ENCODE measurements at places on chromosomes 3 and 15.

DNA sequence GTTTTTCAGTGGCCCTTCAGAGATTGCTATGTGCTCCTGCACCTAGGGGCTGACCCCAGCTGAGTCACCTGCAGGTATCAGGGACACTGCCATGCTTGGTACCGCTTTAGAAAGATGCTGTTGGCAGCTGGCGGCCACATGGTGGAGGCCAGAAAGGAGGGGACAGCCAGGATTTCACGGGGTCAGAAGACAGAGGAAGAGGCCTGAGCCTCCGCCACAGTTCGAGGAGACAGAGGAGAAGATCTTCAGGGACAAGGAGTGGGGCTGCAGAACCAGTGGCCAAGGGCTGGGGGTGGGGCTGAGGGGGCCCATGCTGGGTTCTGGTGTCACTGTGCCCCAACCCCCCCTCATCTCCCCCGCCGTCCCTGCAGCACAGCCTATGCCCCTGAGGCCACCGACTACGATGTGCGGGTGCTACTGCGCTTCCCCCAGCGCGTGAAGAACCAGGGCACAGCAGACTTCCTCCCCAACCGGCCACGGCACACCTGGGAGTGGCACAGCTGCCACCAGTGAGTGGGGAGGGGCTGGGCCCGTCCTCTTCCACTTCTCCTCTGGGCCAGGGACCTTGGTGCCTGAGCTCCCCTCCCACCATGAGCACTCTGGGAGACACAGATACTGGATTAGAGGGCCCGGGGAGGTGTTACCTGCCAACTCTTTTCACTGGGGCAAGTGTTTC lies 19.9 kb downstream of the LOXL1 start:
- no peak for DNase-seq

DNA sequence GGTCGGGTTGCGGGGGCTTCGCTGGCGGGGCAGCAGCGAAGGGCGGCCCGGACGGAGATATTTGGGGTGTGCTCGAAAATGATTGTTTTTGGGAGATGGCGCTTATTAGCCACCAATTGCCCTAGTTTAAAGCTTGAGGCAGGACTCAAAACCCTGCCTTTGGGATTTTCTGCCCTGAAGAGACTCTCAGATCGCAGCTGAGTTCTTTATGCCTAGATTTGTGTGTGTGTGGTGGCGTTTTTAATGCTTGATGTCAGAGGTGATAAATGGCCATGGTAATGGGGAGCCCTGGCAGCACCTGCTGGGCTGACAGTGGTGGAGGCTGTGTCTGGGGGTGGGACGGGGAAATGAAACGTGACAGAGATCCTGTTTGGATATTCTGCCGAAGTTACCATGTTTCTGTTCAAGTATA lies 604 bp downstream of the KCTD6 start:
- DNase-seq: peak; percentile 53

DNA sequence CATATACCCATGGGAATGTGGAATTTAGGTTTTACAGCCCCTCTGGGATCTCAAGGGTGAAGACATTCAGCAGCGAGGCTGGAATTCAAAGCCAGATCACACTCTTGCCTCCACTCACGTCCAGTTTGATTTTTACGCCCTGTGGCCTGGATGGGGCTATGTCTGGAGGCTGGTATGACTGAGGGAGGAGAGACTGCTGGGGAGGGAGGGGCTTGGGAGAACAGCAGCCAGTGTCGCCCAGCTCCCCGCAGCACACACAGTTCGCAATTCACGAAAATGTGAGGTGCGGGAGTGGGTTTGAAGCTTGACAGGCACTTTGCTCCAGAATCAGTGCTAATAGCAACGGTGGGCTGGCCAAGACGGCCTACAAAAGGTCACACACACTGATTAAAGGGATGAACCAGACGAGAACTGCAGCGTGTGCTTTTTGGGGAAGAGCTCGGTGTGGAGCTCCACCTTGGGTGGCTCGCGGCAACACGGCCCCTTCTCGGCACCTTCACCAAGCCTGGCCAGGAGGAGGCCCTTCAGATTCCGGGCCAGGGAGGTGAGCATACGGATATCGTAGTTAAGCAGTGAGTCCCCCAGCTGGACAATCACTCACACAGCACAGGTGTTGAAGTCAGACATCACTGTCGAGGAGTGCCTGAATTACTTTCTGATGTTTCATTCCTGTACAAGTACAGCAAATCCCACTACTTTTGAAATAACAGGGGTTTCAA lies 16.4 kb downstream of the EHD4 start:
- DNase-seq: no peak

GRCh38 chr3:170350515-170351413 lies 6.8 kb upstream of the SKIL start:
- no peak for DNase-seq

- no peak for DNase-seq
These were observed 19.2 kb upstream of the EPHB1 start for GRCh38 chr3:134775831-134776230.

All from activated CD8-positive, alpha-beta T cell treated with anti-CD3 and anti-CD28 coated beads for 36 hours (primary cell).